NCI-H2029 treated with DMSO at 0.1 percent for 48 hours (cell line): ENCODE measurements at places on chromosomes 3 and 15.

DNA sequence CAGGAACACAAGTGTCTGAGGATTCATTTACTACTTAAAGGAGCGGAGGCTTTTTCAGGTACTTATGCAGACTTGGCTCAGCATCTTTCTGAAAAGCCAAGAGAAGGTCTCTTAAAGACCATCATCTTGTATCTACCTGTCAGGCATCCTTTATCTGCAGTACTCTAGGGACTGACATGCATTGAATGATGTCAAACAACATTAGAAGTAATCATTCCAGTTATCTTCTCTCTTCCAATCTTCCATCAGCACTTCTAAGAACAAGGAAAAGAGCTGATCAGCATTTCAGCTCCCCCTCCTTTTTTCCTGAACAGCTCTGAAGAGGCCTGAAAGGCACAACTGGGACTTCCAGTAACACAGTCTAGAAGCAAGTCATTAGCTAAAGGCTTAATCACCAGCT lies 214.8 kb downstream of the KCNH8 start:
- DNase-seq, result no peak

DNA sequence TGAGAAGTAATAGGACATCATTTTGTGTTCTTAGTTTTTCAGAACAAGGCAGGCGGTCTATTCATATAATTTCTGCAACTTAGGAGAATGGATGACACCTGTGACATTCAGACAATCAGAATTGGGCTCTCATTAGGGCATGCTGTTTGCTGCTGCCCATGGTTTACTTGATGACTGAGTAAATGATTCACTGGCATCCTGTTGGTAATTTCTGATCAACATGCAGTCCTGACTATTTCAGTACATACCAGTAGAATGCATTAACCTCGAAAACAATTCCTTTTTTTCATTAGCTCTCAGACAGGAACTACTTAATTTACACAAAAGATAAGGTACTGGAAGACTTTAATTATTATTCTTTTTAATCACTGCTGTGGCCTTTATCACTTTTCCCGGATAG lies 641.6 kb downstream of the NSUN3 start:
- no peak for DNase-seq

DNA sequence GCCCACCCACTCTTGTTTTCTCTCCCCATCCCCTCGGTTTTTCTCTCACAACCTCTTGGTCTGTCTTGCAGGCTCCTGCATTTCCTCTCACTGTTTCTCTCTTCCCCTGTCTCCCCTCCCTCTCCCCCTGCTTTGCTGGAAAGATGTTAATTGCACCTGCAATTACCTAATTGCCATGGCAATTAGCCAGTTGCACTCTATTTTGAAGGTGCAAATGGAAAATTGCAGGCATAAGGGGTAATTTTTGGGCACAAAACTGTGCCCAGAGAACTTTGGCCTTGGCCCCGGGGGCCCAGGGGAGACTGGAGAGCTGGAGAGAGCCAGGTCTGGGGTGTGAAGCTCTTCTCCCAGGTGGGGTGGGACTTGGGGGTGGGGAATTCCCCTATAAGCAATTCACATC lies 164.5 kb upstream of the TLE3 start:
- no peak for DNase-seq

DNA sequence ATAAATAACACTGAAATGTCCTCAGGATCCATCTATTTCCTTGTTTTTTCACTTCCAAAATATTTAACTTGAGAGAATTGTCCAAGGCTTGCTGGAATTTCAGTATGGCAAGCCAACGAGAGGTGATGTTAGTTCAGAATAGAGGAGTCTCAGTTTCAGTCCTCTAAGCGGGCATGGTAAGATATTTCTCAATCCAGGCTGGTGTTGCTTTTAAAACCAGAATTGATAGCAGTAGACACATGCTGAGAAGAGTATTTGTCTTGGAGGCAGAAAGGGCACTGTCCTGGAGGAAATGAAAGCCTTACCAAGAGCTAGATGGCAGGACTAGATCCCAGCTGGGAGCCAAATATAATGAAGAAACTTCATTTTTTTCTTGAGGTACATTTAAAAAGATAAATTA lies 23.1 kb downstream of the PHLDB2 start:
- DNase-seq, result no peak

DNA sequence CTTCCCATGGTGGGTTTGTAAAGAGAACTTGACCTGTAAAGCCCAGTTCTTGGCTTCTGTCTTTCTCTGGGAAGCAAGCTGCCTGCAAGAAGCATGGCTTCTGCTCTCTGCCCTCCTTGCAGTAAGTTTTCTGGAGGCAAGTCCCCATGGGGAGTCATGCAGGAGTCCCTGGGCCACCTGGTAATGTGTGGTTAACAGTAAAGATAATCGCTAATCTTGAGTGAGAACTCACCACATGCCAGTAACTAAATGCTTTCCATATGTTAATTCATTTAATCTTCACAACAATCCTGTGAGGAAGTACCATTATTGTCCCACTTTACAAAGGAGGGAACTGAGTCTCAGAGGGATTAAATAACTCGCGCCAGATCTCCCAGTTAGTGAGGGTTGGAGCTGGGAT lies 4.2 kb downstream of the CAPN3 start:
- no peak for DNase-seq

- no peak for DNase-seq
Measured at GRCh38 chr15:80695099-80695910, at the start of gene ABHD17C. Gene ABHD17C, plus strand, starts transcription at chr15:80695310. Its CDS starts 120 bp downstream, at chr15:80695430.

DNA sequence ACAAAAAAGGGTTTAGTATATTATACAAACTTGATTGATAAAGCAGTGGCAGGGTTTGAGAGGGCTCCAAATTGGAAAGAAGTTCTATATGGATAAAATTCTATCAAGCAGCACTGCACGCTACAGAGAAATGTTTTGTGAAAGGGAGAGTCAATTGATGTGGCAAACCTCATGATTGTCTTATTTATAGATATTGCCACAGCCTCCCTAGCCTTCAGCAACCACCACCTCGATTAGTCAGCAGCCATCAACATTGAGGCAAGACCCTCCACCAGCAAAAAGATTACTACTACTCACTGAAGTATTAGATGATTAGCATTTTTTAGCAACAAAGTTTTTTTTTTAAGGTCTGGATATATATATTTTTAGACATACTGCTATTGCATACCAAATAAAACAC lies 296.7 kb downstream of the CHST2 start:
- DNase-seq, result no peak

GRCh38 chr3:141878817-141879216 lies 2.4 kb downstream of the ATP1B3 start:
- DNase-seq, result no peak

- DNase-seq, result no peak
Measured at GRCh38 chr15:68767833-68768232, 52.9 kb downstream of the ANP32A start.

DNA sequence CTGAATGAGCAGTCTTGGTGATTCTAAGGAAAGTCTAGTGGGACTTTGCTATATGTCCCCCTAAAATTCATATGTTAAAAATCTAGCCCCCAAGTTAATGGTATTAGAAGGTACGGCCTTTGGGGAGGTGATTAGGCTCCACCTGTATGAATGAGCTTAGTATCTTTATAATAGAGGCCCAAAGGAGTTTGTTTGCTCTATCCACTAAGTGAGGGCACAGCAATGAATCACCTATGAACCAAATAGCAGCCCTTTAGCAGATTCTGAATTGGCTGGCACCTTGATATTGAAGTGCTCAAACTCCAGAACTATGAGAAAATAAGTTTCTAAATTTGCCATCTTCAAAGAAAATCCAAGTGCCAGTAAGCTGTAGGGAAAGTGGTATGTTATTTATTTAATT lies 187.9 kb downstream of the SUCNR1 start:
- DNase-seq, result no peak

GRCh38 chr3:118838871-118839270 lies 195.8 kb downstream of the IGSF11 start:
- no peak for DNase-seq

- DNase-seq, result no peak
Measured at GRCh38 chr15:28967066-28967465, 81.3 kb downstream of the APBA2 start.

- DNase-seq, result no peak
Measured at GRCh38 chr15:39584266-39584659, 3.4 kb downstream of the THBS1 start.

GRCh38 chr3:188416041-188416440 lies 262.1 kb downstream of the LPP start:
- DNase-seq, result no peak

- no peak for DNase-seq
Measured at GRCh38 chr3:24748520-24748919, 253.9 kb upstream of the THRB start.

DNA sequence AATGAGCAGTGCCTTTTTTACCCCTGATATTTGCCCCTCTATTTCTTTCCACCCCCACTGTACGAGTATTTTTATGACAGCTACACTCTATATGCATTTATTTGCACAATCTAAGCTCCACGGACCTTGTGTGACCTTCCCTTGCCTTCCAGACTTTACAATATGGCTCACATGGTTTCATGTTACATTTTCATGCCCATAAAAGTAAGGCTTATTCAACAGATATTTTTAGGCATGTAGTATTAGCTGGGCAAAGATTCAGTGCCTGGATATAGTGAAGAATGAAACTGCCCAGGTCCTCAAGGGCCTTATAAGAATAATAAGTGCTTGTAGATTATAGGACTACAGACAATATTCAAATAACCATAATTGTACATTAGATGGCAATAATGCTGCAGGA lies 481.9 kb upstream of the CNTN4 start:
- DNase-seq, result no peak

- no peak for DNase-seq
Measured at GRCh38 chr15:42035435-42035761, 14.6 kb upstream of the PLA2G4E start.

GRCh38 chr3:129654131-129654530 lies 47.7 kb upstream of the PLXND1 start:
- no peak for DNase-seq

- DNase-seq, result no peak
Measured at GRCh38 chr3:81651139-81651538, 110.3 kb downstream of the GBE1 start.

GRCh38 chr3:143200001-143200924 lies 80.7 kb downstream of the CHST2 start:
- no peak for DNase-seq

DNA sequence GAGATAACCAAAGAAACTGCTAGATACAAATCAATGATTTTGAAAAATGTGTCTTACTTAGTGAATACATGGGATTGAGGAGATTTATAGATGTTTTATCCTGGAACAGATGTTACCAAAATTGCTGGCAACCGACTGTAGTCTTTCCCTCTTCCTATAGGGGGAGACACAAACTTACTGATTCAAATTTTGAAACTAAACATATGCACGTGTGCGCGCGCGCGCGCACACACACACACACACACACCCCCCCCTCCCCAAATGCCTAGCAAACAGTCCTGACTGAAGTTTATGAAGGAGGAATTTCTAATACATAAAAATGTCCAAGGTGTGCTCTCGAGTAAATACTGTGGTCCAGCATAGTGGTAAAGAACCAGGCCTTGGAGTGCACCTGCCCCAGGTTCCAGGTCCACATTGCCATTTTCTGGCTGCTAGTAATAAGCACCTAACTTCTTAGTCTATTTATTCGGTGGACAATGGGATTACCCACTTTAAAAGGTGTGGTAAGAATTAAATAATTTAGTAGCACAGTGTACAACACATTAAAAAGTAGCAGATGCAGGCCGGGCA lies 18.5 kb upstream of the C3orf62 start:
- DNase-seq, result no peak

GRCh38 chr3:47223755-47224154 lies 58.8 kb downstream of the KIF9 start:
- DNase-seq, result no peak

DNA sequence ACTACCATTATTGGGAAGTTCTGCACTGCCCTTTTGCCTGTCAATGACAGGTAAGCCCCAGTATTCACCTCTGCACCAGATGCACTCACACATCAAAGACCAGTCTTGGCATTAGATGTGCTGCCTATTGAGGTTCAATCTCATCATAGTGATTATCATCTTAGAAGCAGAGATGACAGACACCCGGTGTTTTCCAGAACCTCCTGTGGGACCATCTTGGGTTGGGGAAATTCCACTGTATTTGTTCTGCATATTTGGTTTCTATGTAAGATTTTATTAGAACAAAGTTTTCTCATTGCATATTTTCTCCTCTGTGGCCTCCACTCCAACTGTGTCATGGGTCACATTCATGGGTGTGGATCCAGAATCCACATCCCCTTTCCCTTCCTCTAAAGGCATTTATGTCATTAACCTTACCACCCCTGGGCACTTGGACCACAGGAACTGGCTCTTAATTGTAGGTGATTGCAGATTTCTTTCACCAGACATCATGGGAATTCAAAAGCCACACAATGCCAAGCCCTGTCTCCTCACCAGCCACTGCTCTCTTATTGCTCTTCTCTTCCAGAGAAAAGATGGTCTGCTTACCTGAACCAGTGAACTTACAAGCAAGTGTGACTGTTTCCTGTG lies 31.2 kb downstream of the PLA1A start:
- DNase-seq, result no peak

- peak; percentile 63 for DNase-seq
Measured at GRCh38 chr3:111668888-111669488, 73.8 kb upstream of the ZBED2 start.

GRCh38 chr3:98326945-98327344 lies 26.7 kb upstream of the OR5K4 start:
- no peak for DNase-seq

DNA sequence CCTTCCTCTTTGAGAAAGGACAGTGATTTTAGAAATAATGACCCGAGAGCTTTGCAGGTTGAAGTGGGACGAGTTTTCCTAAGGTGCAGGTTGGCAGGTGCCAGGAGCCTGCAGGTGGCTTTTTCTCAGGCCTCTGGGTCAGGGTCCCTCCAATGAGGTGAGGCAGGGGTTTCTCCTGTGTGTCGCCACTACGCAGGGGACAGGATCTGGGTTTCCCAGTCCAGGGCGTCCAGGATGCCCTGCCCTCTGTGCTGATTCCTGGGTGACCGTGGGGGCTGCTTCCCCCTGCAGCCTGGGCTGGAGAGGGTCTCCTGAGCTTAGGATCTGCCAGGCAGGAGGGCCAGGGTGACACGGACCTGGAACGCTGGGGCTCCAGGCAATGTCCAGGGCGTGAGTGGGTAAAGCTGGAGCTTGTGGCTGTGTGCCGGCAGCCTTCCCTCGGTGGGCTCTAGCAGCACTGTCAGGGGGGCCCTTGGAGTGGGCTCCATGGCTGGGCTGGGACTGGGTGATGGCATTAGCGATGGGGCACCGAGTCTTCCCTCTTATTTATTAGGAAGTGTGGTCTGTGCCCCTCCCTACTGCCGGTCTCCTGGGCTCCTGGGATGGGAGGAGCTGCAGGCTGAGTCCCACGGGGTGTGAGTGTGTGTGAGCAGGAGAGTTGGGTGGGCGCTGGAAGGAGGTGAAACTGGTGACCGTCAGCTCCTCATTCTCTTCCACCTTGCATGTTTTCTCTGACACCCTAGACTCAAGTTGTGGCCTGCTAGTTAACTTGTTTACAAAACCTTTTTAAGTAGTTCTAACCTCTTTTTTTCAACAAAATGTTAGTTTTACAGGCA lies 1.8 kb downstream of the APBA2 start:
- DNase-seq, result no peak

DNA sequence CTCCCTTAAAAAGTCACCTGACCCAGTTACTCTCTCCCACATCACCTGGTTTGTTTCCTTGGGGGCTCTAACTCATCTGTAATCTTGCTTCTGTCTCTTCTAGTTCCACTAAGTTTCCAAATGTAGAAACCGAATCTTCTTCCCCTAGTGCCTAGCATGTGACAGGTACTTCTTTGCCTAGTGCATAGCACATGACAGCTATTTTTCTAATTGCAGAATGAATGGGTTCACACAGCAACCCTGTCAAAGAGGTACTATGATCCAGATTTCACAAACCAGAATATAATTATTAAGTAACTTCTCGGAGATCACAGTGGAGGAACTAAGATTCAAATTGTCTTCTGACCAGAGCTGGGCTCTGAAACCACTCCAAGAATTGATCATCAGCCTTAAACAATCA lies 7.4 kb downstream of the DPH3 start:
- DNase-seq, result no peak

- no peak for DNase-seq
Measured at GRCh38 chr3:123239756-123240155, 38.0 kb downstream of the SEC22A start.
